ENCODE measurements at places on chromosomes 11 and 22.
A peak's percentile ranks its signal among the peaks of the same experiment; 100 is the strongest.

DNA sequence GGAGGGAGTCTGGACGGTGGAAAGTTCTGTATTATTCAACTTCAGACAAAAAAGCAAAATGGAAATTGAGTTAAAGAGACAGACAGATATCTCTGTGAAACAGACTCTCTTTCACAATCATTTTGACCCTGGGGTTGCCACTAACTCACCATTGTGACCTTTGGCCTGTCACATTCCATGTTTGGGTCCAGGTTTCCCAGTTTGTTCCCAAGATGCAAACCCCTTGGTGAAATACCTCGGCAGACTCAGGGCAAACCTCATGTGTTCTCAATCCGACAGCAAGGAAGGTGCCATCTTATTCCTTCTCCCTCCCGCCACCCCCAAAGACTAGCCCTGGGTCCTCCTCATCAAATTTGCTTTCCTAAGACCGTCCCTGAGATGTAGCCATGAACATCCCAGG is 41.8 kb downstream of the GALNT18 start:
- no peak for DNase-seq

DNA sequence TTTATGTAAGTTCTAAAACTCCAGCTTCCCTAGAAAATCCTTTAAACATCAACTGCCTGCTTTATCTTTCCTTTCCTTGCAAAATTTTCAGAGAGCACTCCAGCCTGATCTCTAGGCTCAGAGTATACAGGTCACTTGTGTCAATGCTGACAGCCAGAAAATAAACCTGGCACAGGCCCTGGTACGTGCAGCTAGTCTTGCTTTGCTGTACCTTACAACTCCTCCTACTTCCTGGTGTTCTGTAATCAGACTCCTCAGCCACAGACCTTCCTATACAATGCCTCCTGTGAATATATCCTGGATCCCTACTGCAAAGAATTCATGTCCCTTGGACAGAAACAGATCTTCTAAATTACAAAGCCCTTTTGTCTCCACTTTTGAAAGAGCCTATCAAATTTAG is 24.2 kb upstream of the TMEM123 start:
- DNase-seq = peak; percentile 9

DNA sequence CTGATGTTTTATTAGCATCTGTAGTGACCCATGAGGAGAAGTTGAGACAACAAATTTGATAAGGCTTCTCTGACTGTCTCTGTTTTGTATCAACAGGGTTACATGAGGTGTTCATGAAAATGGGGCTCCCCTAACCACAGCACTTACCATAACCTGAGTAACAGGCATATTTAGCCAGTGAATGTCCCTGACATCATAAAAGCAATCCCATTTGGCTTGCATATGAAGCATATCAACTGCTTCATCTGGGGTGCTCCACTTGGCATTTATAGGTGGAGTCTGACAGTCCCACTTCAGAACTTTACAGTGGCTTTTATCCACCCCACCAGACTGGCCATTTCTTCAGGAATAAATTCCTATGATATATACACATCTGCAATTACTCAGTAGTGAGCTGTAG is 257.6 kb downstream of the LUZP2 start:
- no peak for DNase-seq

DNA sequence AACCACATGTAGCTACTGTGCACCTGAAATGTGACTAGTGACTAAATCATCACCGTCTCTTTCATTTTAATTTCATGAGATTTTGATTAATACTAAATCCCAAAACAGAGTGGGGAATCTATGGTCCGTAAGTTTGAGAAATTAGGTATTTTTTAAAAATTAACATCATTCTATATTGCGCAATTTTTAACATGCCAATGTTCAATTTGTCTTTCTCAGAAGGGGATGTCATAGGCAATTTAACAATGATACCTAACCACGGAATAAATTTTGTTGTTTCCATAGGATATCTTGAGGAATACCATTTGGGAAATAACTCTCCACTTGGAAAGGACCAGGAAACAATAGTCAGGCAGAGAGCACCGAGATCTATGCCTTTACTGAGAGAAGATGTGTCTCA is 267.7 kb downstream of the FAM76B start:
- no peak for DNase-seq

- DNase-seq = no peak
These were observed 523 bp upstream of the ARHGAP42 start for GRCh38 chr11:100686476-100687053.

GRCh38 chr22:31098632-31099110 is 8.7 kb downstream of the SELENOM start:
- DNase-seq = no peak

DNA sequence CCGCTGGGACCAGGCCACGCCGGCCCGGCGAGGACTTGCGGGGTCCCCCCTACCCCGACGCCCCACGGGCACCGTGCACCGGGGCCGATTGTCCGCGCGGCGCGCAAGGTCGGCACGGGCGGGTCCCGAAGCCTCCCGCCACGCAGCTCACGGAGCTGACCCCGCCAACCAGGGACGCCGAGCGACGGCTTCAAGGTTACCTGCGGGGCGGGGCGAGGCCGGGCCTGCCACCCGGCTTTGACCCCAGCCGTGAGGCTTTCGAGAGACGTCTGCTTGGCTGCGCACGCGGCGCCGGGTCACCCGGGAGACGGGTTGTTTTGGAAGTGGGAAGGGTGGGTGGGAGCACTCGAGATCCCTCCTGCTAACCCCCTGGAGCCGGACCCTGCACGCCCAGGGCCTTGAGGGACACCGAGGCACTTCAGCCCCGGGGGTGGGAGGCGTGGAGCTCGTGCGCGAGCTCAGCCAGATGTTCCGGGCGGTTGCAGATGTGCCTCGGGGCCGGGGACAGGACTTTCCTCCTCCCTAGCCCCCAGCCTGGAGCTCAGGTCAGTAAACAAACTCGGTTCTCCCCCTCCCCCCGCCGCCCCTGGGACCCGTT is 3.2 kb upstream of the WNT11 start:
- DNase-seq = peak; percentile 18

DNA sequence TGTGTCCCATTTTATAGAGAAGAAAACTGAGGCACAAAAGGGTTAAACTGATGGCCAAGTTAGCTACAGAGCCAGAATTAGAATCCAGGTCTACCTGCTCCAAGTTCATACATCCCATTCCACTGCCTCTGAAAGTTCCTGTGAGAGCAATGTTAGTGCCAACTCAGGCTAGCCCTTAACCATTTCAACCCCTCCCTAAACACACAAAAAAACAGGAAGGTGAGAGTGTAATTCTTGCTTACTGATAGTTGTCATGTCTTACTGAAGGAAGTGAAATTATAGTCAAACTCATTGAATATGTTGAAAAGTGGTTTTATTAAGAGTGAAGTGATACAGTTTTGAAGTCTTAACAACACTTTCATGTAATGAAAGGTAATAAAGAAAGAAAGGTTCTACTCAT is 2.9 kb upstream of the E2F8 start:
- no peak for DNase-seq

DNA sequence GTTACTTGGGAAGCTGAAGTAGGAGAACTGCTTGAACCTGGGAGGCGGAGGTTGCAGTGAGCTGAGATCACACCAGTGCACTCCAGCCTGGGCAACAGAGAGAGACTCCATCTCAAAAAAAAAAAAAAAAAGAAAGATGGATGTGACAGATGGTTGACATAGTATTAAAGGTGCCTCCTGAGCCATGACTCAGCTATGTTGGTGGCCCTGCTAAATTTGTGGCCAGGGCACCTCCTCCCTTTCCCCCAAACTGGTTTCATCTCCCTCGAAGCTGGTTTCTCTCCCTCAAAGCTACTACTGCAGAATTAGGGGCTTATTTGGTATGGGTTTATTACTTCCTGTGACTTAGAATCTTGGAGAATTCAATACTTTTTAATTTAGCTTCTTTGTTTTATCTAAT is 31.5 kb downstream of the SDHD start:
- no peak for DNase-seq

DNA sequence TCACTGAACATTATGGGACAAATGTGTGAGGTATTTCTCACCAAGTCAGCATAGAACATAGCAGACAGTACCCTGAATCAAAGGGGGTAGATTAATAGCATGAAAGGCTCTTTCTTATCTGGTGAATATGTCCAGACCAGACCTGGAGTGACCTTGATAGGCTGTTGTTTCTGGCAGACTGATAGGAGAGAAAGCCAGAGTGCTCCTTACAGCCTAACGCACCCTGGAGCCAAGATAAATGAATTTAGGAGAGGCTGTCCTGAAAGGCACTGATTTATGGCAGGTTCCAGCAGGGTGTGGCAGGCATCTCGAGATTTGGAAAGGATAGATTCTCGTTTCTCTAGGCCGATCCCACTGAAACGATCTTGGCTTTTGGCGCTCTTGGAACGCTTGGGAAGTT is 204.6 kb downstream of the DBX1 start:
- DNase-seq = no peak

GRCh38 chr11:44377121-44377520 is 67.2 kb upstream of the ALX4 start:
- DNase-seq = no peak

DNA sequence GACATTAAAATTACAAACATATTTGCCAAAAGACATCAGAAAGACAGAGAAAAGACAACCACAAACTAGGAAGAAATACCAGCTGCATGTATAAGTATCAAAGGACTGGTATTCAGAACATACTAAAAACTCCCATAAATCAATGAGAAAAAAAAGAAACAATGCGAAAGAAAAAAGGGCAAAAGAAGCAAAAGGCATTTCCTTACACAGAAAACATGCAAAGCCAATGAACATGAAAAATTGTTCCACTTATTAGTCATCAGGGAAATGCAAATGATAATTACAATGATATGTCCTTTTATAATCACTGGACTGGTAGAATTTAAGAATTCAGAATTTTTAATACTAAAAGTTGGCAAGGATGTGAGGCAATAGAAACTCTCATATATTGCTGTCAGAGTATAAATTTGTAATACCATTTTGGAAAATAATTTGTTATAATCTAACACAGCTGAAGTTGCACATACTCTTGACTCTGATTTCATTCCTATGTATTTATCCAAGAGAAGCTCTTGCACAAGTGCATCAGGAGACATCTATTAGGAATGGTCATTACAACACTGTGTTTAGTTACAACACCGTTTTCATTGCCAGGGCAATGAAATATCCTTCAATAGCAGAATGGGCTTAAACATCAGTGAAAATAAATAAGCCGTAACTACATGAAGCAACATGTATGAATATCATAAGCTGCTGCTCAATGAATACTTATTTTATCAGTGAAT is 279.7 kb downstream of the SWAP70 start:
- no peak for DNase-seq

DNA sequence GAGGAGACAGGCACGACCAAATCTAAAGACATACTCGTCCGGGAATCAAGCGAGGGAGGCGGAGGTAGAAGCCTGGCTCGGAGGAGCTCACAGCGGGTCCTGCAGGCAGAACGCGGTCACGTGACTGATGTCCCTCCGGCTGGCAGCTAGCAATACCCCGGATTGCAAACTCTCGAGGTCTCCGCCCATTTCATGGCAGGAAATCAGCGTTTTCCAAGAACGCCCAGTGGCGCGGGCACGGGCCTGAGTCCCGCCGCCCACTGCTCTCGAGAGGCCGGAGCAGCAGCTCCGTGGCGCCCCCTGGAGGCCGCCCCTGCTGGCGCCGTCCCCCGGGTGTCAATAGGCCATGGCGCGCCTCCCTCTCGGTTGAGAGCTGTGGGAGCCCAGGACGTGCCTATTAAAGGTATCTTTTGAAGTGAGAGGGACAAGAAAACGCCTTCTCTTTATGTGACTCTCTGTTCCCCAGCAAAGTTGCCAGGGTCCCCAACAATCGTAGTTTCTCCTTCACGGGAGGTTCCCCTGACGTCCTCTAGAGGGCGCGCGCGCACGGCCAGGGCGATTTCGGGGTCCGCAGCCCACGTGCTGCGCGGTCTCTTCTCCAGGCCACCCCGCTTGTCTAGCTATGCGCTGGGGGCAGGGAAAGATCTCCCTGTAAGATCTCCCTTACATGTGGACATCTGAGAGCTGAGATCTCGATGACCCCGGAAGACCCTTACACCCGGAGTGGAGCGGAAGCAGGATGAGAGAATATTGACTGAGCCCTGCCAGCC is 37.3 kb upstream of the RBFOX2 start:
- peak; percentile 61 for DNase-seq

- DNase-seq = no peak
These were observed 37.0 kb downstream of the LDLRAD3 start for GRCh38 chr11:35980686-35981390.

GRCh38 chr22:39940757-39941305 is 19.4 kb upstream of the TMA7B start:
- DNase-seq = no peak

- DNase-seq = no peak
These were observed 961.8 kb upstream of the CCDC90B start for GRCh38 chr11:84247926-84248325.

- no peak for DNase-seq
These were observed 3.9 kb downstream of the FDX1 start for GRCh38 chr11:110433393-110434333.

GRCh38 chr11:76637491-76638269 is 32.9 kb downstream of the LRRC32 start:
- DNase-seq = no peak

GRCh38 chr22:37351232-37351631 is 68.9 kb downstream of the CYTH4 start:
- DNase-seq = no peak

DNA sequence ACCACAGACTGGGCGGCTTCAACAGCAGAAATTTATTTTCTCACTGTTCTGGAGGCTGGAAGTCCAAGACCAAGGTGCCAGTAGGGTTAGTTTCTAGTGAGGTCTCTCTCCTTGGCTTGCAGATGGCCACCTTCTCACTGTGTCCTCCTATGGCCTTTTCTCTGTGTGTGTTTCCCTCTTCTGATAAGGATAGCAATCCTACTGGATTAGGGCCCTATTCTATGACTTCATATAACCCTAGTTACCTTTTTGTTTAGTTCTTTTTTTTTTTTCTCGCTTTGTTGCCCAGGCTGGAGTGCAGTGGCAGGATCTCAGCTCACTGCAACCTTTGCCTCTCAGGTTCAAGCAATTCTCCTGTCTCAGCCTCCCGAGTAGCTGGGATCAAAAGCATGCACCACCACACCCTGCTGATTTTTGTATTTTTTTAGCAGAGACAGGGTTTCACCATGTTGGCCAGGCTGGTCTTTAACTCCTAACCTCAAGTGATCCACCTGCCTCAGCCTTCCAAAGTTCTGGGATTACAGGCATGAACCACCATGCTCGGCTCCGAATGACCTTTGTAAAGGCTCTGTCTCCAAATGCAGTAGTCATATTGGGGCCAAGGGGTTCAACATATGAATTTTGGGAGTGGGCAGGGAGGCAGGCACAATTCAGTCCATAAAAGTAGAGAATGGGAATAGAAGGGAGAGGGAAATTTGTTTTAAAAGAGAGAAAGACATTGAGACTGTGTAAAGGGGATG is 25.5 kb upstream of the NNMT start:
- DNase-seq = no peak

- DNase-seq = peak; percentile 32
These were observed 1335.9 kb downstream of the TBC1D22A start for GRCh38 chr22:48098243-48098920.

Data from activated gamma-delta T cell treated with Interleukin-2 at 50 U/mL for 16 hours (primary cell).